Cortex of kidney (tissue), 1 donor: ENCODE measurements at places on chromosomes 1 and 21.

GRCh38 chr1:117284399-117285215 lies 73.9 kb upstream of the VTCN1 start:
- no peak for DNase-seq

DNA sequence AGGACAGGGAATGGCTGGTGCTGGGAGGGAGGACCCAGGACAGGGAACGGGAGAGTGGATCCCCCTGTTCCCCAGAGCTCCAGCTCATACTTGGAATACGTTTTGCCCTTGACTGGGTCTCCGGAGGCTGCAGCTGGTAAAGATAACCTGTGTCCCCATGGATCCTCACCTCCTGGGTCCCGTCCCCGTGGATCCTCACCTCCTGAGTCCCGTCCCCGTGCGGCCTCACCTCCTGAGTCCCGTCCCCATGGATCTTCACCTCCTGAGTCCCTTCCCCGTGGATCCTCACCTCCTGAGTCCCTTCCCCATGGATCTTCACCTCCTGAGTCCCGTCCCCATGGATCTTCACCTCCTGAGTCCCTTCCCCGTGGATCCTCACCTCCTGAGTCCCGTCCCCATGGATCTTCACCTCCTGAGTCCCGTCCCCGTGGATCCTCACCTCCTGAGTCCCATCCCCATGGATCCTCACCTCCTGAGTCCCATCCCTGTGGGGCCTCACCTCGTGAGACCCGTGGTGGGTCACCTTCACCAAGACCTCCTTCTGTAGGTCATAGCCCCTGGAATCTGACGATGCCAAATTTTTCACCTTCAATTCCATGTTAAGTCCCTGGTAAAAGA lies 61.4 kb downstream of the SCCPDH start:
- no peak for DNase-seq

GRCh38 chr1:56424744-56425493 lies 154.4 kb downstream of the PLPP3 start:
- DNase-seq, result no peak

DNA sequence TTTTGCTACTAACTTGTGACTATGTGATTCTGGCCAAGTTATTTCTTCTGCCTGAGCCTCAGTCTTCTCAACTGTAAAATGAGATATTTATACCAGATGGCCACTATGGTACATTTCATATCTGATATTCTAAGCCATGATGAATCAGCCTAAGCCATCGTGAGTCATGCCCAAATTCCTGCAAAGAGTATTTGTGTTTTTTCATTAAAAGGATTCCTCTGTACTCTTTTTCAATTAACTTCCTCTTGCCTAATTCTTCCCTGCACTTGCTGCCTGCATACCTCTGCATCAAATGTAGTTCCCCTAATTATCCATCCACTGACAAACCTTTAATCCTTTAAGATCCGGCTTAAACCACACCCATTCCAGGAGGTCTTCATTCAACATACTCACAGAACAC lies 575.1 kb upstream of the BEND5 start:
- no peak for DNase-seq

GRCh38 chr1:79204779-79205479 lies 198.4 kb upstream of the ADGRL4 start:
- DNase-seq, result no peak

DNA sequence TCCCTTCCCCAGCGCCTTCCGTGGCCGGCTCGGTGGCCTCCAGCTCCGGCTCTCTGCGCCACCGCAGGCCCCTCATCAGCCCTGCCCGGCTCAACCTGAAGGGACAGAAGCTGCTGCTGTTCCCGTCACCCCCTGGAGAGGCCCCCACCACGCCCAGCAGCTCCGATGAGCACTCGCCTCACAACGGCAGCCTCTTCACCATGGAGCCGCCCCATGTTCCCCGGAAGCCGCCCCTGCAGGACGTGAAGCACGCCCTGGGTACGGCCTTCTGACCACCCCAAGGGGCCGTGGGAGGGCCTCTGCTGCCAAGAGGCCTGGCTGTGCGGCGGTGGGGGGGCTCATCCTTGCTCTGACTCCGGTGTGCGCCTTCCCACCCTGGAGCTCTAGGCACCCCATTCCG lies 21.8 kb downstream of the TMEM201 start:
- no peak for DNase-seq

DNA sequence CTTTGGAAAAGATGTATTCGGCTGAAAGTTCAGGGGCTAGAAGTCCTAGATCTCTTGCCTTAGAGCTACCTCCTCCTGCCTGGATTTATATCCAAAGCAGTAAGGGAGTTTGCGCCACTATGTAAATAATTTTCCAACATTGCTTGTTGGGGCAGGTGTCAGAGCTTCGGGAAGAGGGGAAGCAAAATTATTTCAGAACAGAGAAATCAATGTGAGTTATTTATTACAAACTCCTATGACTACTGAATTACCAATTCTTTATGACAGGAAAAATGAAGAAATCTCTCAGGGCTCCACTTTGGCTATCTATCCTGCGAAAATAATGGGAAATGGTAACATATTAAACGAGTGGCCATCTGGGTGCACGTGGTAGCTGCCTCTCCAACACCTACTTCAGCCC lies at the start of gene CRP:
Gene CRP (minus strand): TSS at position 61 of the 400 bp plus-strand sequence. CDS start 104 bp downstream, outside the sequence.
- no peak for DNase-seq

DNA sequence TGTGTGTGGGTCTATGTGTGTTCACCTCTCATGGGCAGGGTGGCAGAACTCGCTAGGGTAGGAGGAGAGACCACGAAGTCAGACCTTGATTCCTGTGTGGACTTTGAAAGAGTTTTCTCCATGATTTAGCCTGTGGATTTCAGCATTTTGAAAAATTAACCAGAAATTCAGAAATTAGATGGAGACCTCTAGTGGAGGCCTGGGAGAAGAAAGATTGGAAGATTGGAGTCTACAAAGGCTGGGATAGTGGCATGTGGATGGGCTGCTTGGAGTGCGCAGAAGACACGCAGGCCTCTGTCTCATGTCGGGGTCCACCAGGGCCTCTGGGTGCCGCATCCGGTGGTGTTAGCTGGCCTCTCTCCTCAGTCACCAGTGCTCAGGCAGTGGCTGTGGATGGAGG lies 18.9 kb upstream of the IGSF5 start:
- DNase-seq, result no peak

GRCh38 chr1:85407746-85408377 lies 57.1 kb downstream of the DDAH1 start:
- no peak for DNase-seq

GRCh38 chr1:47537966-47538365 lies 100.1 kb downstream of the FOXD2 start:
- DNase-seq, result no peak

GRCh38 chr1:206476058-206476457 lies 5.8 kb downstream of the IKBKE start:
- no peak for DNase-seq

- DNase-seq, result no peak
Observed at GRCh38 chr1:232978815-232979214, 28.4 kb downstream of the NTPCR start.

- DNase-seq, result no peak
Observed at GRCh38 chr1:189103956-189104355, 1373.7 kb downstream of the BRINP3 start.

DNA sequence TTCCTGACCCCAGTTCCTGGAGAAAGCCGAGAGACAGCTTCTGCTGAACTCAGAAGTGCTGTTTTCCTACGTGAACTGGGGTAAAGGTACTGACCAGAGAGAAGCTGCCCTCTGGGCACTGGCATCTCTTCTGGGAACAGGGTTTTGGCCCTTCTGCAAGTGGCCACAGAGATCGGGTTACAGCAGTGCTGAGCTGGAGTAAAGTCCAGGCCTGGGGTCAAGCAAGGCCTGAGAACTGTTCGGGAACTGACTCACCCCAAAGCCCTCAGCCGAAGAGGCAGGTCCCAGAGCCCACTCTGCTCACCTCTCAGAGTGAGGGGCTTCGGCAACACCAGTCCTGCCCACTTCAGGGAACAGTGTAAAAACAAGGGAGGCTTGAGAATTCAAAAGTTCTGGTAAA lies 177.2 kb upstream of the RUNX1 start:
- no peak for DNase-seq

GRCh38 chr1:220430059-220430458 lies 97.9 kb upstream of the MARK1 start:
- DNase-seq, result no peak

DNA sequence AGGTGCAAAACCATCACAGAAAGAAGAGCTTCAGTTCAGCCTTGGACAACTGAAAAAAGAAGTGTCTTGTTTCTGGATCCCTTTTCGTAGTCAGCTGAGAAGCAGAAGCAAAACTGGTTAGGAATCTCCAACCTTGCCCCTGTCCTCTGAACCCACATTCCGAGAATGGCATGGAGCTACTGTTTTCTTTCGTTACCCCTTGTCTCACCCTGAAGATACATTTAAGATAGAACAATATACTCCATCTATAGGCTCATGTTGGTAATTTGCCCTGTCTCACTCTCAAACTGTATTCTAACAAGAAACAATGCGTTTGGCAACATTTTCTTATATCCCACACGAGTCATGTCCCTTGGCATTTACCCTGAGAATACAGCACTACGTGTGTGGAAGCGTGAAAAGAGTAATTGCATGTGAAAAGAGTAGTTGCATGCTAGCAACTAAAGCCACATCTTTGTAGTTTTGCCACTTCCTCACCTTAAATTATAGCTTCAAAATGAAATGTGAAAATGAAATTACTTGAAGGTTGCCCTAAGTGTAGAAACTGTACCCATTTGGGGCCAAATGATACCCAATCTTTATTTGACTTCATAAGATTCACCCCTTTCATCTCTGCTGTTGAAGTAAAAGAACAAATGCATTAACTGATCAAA lies 5.3 kb downstream of the SLAMF7 start:
- DNase-seq, result no peak

DNA sequence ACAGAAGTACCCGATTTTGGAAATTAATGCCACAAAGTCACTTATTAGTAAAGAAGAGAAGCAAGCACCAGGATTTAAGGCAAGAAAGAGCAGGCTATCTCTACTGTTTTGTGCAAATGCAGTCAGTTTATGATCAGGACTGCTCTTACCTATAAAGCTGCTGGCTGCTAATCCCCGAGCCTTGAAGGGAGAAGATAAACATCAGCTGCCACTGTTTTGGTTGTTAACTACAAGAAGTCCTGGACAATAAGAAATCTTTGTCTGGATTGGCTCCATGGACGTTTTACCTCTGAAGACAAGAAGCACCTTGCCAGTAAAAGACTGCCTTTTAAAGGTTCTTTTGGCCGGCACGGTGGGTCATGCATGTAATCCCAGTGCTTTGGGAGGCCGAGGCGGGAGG lies 21.4 kb downstream of the FRRS1 start:
- no peak for DNase-seq

- no peak for DNase-seq
Observed at GRCh38 chr1:63675420-63675931, 82.3 kb downstream of the PGM1 start.

GRCh38 chr1:162386292-162387225 lies 5.0 kb downstream of the C1orf226 start:
- no peak for DNase-seq

- no peak for DNase-seq
Observed at GRCh38 chr1:28512058-28512611, 6.3 kb downstream of the RCC1 start.

DNA sequence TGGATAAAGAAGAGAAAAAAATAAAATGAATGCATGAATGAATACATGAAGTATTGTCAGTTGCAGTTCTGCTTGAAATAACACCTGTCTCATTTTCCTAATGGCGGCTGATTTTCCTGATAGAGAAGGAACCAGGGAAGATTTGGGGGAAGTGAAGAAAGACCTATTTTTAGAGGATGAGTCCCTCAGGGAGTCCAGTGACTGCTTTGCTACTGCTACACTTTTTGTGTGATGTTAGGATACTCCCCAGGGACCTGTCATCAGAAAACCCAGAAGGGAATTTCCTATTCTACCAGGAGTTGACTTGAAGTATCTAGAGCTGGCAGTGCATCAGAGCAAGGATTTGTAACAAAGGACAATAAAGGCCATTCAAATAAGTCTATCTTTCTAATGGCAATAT lies 114.8 kb downstream of the MAB21L3 start:
- DNase-seq, result no peak
